Left colon (tissue), 2 donors: ENCODE measurements at places on chromosomes 6 and 20.

DNA sequence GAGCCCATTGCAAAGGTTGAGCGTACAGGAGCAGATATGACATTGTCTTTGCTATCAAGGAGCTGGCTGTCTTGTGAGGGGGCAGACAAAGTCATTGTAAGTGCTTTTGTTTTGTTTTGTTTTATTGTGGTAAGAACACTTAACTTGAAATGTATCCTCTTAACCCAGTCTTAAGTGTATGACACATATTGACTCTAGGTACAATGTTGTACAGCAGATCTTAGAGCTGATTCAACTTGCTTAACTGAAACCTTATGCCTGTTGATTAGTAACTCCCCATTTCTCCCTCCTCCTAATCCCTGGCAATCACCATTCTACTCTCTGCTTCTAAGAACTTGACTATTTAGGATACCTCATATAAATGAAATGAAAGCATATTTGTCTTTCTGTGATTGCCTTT is 429.0 kb downstream of the BMP2 start:
- no peak for DNase-seq

DNA sequence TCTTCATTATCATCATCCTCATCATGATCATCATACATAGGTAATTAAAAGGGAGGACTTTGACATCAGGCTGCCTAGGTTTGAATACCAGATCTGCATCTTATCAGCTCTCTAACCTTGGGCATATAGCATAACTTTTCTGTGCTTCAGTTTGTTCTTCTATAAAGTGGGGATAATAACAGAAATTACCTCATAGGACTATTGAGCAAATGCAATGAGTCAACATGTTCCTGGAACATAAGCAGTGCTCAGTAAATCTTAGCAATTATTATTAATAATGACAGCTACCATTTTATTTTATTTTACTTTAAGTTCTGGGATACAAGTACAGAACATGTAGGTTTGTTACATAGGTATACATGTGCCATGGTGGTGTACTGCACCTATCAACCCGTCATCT is 7.2 kb downstream of the C20orf202 start:
- DNase-seq: no peak

- DNase-seq: no peak
Observed at GRCh38 chr20:43988867-43989266, 74.2 kb downstream of the TOX2 start.

DNA sequence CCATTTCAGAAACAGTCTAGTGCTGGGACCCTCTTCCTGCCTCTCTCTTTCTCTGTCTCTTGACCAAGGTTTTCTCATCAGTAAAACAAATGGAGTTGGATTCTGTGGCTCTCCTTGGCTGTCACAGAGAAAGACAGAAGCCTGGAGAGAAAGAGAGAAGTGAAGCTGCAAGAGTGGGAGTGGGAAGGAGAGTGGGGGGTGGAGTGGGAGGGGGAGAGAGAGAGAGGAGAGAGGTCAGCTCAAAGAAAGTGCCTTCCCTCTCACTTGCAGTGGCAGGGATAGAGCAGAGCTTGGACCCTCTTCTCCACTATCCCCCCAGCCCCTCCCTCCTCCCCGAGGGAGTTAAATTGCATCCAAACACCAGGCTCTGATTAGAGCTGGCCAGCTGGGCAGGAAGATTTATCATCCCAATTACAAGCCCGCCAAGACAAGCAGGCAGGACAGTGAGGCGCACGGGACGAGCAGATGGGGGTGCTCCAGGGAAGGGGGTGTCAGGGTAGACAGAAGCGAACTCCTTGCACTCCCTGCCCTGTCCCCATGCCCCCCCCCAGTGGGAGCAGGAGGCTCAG is 74.3 kb downstream of the CD40 start:
- DNase-seq: no peak

DNA sequence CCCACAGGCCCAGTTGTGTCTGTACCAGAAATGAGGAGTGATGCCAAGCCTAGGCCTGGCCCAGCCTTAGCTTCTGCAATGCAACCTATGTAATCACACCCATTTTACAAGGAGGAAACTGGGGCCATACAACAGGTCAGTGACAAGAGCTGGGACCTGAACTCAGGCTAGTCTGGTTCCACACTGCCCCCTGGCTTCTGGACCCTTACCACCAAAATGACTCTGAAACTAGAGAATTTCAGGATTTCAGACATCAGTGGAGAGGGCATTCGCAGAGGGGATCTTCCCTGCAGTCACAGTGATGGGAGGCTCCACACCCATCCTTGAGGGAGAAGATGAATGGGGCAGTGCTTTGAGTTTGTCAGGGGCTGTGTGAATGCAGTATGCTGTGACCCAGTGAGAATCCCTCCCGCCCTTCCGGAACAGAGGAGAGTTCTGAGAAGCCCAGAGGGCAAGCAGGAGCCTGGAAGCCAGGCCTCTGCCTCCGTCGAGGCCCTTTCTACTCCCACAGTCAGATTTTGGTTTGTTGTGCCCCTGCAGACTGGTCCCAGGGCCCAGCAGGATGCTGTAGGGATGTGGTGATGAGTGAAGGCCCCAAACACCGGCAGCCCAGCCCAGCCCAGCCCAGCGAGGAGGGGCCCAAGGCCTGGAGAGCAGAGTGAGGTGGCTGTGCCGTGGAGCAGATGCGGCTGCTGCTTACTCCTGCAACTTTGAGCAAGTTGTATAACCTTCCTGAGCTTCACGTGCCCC is 48.1 kb upstream of the MYL9 start:
- no peak for DNase-seq

- DNase-seq: no peak
Observed at GRCh38 chr6:150004101-150004782, 21.1 kb downstream of the RAET1L start.

- DNase-seq: no peak
Observed at GRCh38 chr6:151494235-151494935, 568 bp downstream of the CCDC170 start.

GRCh38 chr6:144090384-144090783 is 5.0 kb downstream of the SF3B5 start:
- no peak for DNase-seq

- no peak for DNase-seq
Observed at GRCh38 chr20:33099843-33100538, 20.5 kb downstream of the BPIFB4 start.

- no peak for DNase-seq
Observed at GRCh38 chr6:14434916-14435690, 317.5 kb downstream of the CD83 start.

GRCh38 chr20:61600016-61600415 is 348.0 kb downstream of the CDH4 start:
- DNase-seq: no peak

DNA sequence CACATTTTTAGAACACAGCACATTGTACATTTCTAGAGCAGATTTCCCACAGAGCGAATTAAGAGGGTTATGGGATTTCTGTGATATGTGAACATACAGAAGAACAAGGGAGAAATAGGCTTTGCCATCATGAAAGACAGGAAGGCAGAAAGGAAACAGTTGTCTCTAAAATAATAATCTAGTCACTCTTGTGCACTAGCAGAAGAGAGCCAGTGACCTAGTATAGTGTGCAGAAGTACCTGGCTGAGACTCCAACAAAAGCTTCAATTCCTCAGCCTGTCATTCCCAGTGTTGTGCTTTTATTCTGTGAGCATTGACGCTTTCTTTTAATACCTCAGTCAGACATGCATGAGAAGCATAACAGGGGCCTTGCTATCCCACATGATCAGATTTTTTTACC is 17.8 kb upstream of the DCBLD1 start:
- no peak for DNase-seq

DNA sequence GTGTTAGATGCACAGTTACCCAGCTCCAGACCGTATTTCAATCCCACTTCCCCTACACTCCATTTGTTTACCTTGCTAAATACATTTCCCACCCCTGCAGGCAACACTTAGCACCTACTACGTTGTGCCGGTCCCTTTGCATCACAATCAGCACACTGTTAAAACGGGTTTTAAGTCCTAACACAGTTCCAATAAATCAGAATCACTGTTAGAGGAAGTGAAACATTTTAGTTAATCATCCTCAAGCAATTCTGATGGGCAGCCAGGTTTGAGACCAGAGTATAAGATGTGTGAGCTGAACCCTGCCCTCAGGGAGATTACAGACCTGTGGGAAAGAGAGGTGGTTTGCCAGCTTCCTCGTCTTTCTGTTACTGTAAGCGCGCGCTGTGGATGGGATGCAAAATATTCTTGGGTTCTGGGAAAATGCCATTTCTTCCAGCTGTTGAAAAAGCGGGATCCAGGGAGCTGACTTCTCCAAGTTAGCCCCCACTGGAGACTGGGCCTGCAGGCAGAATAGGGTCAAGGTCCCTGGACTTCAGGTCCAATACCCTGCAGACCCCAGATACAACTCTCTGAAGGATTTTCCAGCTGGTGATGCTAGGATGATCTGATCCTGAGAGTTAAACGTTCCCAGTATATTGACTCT is 3.1 kb downstream of the ZCCHC3 start:
- no peak for DNase-seq

- no peak for DNase-seq
Observed at GRCh38 chr20:64010711-64011237, 25.2 kb upstream of the C20orf204 start.

DNA sequence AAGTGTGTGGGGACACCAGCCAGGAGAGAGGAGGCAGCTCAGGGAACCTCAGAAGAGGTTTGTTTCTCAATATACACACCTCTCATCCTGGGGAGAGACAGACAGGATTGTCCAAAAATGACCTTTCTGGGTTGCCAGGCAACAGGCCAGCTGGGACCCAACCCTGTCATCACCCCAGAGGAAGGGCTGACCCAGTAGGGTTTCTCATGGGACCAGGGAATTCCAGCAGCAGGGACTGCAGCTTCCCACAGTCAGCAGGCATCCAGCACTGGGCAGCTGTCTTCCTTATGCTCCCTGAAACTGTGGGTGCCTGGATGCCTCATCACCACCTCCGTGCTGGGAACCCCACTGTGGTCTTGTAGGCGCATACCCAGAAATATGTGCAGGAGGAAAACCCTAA is 1.3 kb downstream of the C20orf202 start:
- no peak for DNase-seq

DNA sequence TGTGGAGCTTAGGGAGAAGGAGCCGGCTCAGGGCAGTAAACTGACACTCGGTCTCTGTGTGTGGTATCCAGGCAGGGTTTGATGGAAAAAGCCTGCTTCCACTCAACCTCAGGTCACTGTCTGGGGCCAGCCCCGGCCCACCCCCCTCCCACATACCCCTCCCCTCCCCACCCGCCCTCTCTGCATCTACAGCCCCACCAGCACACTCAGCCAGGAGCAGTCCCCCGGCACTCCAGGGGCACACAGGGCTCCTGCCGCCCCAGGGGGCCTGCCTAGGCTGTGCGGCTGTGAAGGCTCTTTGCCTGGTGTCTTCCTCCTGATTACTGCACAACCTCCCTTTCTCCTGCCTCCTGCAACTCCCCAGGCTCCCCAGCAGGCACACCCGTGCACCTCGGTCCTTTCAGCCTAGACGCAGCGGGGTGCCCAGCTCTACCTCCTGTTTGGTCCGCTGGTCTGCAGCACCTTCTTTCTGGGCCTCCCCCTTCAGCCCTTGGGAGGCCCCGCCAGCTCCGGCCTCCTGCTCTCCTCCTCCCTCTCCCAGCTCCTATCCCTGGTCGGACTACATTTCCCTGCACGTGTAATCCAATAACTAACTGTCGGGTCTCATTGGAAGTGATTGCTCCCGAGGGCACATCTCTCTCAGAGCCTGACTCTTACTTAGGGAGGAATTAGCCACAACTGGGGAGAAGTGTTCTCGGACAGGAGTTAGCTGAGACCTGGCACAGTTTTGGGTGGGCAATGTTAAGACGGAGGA is 1.3 kb upstream of the FOXF2 start:
- no peak for DNase-seq

- no peak for DNase-seq
Observed at GRCh38 chr20:40986774-40987173, 41.8 kb upstream of the TOP1 start.

- no peak for DNase-seq
Observed at GRCh38 chr6:122614303-122614702, 4.1 kb downstream of the PKIB start.

GRCh38 chr20:62642051-62642665 is at the start of gene SLCO4A1:
TSS of gene SLCO4A1 (plus strand) at chr20:62642503. CDS start at chr20:62656455, 13,952 bp downstream.
- peak; percentile 76 for DNase-seq

DNA sequence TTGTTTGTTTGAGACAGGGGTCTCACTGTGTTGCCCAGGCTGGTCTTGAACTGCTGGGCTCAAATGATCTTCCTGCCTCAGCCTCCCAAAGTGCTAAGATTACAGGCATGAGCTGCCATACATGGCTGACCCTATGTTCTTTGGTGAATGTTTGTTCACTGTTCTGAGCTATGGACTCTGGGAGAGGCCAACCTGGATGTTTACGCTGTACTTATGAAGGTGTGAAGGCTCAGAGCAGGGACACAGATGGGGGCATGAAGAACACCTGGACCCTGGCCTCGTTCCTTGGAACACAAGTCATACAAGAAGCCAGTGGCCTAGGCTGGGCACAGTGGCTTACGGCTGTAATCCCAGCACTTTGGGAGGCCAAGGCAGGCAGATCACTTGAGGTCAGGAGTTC is 21.1 kb upstream of the CD24 start:
- DNase-seq: no peak

GRCh38 chr6:166253281-166253681 is 54.9 kb downstream of the PRR18 start:
- DNase-seq: peak; percentile 41

DNA sequence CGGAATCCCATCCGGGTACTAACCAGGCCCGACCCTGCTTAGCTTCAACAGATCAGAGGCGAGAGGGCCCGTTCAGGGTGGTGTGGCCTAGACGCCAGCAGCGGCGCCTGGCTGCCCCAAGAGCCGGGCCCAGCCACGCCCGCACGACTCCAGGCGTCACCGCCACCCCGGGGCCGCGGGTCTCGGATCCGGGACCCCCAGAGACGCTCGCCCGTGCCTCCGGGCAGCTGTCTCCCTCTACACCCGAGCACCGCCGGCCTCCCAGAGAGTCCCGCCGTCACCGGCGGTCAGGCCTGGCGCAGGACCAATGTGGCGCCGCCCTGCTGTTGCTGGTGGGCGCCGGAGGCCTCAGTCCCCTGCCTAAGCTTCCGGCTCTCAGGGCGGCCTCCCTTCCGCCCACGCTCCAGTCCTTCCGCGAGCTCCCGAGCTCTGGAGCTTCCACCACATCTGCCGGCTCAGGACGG is 441.2 kb upstream of the DEFB115 start:
- no peak for DNase-seq

DNA sequence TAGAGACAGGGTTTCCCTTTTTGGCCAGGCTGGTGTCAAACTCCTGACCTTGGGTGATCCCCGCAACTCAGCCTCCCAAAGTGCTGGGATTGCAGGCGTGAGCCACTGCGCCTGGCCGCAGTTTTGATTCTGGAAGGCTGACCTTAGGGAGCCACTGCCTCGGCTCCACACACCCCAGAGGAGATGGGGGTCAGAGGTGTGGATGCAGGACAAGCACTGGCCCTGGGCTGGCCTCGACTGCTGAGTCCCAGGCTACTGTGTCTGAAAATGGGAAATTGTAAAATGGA is 1.5 kb downstream of the ZBP1 start:
- no peak for DNase-seq

- no peak for DNase-seq
Observed at GRCh38 chr6:108904741-108905140, 56.5 kb downstream of the ARMC2 start.

DNA sequence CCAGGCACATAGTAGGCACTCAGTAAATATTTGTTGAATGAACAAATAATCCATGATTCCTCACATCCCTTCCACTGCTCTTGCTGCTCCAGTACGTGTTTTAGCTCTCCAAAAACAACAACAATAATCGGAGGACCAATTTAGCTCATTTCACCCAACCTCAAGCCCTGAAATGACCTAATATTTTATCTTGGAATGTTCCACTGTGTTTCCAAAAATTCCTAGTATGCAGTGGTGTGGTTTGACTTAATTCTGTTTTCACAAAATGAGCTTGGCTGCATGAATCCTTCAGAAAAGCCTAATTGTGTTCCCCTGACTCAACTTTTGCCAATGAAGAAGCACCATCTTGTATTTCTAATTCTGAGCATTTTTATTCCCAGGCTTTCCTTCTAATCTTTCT is 168.0 kb upstream of the PHACTR1 start:
- no peak for DNase-seq
